NCI-H1694 (cell line): ENCODE measurements at places on chromosomes 3 and 15.

- no peak for DNase-seq
Measured at GRCh38 chr3:107307205-107307604, 70.0 kb upstream of the CCDC54 start.

- no peak for DNase-seq
Measured at GRCh38 chr15:82552861-82553260, 12.6 kb upstream of the RPS17 start.

DNA sequence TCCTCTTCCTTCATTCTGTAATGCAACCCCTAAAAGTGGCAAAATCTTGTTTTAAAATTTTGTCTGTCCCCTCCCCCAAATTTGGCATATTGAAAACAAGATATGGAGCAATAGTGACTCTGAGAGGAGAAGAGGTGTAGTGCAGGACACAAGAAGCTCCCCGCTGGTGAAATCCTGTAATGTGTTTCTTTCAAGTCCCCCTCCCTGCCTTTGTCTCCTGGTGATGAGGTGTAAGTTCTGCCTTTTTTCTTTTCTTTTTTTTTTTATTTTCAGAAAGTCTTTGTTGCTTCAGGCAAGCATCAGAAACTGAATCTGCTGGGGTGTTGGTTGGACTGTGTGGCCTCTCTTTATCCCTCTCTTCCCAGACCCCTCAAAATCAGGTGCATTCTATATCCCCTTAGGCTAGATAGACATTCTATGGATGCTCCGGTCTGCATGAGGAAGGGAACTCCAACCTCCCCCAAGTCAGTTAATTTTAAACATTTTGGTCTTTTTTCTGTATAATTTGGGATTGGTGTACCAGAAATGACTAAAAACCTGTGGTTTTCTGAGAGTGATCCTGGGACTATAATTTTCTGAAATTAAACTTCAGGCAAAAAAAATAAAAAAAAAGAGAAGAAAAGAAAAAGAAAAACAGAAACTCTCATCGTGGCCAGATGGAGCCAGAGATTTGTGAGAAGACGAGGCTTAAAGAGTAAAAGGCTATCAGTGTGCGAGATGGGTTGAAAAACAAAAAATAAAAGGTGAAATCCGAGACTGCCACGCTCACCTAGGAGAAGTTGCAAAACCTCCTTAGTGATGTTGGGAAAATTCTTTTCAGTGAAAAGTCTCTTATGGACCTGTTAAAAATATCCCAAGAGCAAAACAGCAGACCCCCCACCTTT lies 21.4 kb downstream of the ACKR2 start:
- DNase-seq, result peak; percentile 17

GRCh38 chr15:77021088-77021481 lies 26.2 kb downstream of the PSTPIP1 start:
- DNase-seq, result no peak

DNA sequence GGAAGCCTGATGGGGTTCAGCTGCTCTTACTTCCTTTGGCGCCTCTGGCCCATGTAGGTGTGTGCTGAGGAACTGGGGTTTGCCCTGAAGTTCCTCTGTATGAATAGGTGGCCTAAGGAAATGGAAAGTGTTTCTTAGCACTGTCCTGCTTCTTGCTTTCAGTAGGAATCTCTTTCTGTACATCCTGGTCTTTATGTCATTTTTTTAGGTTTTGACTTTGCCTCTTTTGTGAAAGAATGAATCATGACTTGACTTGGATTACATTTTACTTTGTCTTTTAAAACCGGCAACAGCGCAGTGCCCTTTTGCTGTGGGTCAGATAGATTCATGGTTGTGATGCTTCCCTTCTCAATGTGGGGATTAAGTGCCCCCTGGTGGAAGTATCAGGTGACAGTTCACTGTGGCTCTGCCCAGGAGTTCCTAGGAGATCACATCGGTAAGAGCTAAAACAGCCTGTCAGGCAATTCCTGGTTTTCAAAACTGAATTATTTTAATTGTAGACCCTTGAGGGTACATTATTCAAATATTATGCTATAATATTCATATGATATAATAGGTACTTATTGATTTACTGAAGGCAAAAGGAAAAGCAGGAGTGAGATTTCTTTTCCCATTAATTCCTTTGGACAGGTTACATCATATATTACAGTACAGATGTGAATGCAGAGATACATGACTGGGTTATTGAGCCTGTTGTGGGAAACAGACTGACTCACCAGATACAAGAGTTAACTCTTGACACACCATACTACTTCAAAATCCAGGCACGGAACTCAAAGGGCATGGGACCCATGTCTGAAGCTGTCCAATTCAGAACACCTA lies 95.4 kb downstream of the HCN4 start:
- DNase-seq, result peak; percentile 32

DNA sequence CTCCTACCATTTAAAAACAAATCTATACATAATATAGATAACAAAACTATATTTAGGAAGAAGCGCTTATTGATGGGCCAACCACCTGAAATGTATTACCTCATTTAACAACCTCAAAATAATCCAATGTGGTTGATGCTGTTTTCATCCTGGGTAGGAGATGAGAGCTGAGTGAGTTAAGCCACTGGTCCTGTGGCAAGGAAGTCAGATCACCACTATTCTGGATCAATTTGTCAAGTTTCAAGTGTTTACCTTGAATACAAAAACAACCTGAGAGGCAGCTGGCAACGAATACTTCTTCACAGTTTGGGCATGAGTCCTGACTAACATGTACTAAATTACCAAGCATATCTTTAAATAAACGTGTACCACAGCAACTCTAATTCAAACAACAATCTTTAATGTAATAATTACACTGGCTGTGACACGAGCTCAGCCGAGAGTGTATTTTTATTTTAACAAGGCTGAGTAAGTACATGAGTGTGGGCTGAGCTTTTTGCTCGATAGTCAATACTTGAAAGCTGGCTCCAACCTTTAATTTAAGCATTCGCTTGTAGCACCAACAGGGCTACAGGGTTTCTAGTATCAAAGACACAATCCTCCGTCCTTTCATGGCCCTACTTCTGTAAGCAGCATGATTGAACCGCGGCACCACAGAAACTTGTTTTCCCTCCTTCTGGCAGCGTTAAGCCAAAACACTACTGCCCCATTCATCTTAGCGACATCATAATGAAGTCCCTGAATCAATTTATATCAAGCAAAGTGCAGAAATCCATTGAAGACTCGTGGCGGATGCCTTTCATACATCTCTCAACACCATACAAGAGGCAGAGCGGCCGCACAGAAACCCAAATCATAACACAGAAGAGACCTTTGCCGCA lies 93.8 kb upstream of the ICE2 start:
- DNase-seq, result no peak

- peak; percentile 79 for DNase-seq
Measured at GRCh38 chr3:143337387-143337786, 217.8 kb downstream of the CHST2 start.

DNA sequence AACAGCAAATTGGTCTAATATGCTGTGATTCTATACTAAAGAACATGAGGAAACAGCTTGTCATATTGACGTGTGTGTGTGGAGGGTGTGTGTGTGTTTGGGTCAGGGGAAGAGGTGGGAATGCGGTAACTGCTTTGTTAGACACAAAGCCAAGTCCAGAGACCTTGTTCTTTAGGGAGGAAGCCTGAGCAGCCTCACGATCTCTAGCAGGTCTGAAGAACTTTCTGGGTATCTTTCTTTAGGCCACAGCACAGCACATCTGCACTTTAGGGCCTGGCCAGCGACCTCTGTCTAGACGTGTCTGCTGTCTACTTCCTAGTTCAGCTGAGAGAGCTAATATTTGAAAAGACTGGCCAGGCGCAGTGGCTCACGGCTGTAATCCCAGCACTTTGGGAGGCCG lies 220.0 kb upstream of the TPRG1 start:
- no peak for DNase-seq

DNA sequence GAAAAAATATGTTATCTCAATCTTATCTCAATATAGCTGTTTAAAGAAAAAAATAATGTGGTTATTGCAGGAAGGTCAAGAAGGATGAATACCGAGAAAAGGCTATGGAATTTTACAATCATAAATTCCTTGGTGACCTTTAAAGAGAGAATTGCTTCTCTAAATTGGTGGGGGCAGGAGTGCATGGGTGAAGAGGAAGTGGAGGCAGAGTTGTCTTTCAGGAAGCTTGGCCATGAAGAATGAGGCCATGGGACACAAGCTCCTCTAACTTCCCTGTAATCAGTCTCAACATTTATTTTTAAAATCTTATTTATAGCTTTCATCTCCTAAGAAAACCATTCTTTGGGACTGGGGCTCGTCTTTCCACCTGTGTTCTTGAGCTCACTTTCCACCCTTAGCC lies 22.4 kb upstream of the ALDH1A2 start:
- DNase-seq, result no peak

DNA sequence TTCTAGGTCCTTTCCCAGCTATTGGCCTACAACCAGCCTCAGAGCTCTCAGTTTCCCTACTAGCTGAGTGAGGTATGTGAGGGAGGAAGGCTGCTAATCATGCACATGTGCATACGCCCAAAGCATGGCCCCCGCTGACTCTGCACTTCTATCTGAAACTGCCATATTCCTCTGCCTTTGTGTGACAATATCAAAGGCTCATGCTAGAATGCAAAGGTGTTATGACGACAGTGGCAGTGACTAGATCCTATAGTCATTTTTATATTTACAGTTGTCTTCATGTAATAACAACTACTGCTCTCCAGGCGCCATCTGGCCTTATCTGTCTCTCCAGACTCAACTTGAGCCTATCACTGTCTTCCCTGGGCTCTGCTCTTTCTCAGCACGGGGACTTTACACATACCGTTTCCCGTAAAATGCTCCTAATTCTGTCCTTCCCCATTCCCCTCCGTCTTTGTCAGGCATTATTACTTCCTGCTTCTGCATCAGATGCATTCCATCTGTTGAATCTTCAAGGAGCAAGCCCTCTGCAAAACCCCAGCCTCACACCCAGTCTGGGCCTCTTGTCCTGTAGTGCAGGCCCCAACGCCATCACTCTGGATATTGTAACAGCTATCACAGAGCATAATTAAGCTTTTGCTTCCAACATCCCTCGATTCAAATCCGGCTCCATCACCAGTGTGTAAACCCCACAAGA lies 102.5 kb downstream of the PDCD6IP start:
- no peak for DNase-seq

GRCh38 chr15:41492597-41493204 lies 973 bp upstream of the ITPKA start:
- no peak for DNase-seq

DNA sequence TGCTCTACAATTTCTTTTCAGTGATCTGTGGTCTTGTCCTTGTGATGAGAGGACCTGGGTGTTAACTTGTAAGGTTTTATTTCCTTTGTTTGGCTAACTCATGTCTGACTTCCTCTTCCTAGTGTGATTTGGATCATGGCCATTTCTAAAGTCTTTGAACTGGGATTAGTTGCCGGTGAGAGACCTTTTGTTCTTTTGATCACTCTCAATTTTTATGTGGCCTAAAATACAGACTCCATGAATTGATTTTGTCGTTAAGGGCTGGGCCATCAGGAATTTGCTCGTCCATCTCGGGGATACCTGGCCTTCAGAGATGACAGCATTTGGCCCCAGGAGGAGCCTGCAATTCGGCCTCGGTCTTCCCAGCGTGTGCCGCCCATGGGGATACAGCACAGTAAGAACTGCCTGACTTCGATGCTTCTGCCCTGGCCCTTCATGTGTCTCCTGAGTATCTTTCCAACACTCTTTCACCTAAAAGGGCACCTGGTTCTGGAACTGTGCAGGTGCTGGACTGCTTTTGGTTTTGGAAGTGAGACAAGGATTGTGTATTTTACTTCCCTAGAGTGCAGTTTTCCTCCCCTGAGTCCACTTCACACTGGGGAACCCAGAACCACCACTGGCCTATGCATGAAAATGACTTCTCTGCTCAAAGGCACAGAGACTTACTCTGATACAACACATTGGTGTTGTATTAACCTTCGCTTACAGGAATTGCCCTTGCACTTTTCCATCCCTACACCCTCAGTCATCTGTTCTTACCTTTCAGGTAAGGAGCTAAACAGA lies 13.1 kb upstream of the LRRC2 start:
- DNase-seq, result no peak

GRCh38 chr3:31010491-31010890 lies 116.0 kb upstream of the GADL1 start:
- no peak for DNase-seq
